ENCODE measurements at places on chromosomes 6 and 20.

DNA sequence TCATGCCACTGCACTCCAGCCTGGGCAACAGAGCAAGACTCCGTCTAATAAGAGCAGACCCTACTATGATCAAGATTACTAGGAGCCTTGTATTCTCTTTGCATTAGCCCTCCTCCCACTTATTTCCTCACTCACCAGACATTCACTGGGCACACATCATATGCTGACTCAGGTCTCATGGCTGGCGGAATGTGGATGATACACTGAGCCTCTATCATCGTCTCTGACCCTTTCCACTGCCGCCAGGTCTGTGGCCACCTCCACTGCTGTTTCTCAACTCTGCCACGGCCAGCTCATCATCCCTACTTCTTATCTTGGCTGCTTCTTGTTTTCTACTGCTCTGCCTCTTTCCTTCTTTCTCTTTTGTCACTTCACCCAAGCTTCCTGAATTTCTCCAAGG, 161.0 kb downstream of the BACH2 start:
- no peak for DNase-seq

- DNase-seq: no peak
Measured at GRCh38 chr6:25883991-25884390, 9.9 kb upstream of the SLC17A3 start.

GRCh38 chr6:4774715-4775493, 1.3 kb upstream of the CDYL start:
- DNase-seq: peak; percentile 24

- no peak for DNase-seq
Measured at GRCh38 chr6:3869284-3869631, 20.1 kb downstream of the FAM50B start.

DNA sequence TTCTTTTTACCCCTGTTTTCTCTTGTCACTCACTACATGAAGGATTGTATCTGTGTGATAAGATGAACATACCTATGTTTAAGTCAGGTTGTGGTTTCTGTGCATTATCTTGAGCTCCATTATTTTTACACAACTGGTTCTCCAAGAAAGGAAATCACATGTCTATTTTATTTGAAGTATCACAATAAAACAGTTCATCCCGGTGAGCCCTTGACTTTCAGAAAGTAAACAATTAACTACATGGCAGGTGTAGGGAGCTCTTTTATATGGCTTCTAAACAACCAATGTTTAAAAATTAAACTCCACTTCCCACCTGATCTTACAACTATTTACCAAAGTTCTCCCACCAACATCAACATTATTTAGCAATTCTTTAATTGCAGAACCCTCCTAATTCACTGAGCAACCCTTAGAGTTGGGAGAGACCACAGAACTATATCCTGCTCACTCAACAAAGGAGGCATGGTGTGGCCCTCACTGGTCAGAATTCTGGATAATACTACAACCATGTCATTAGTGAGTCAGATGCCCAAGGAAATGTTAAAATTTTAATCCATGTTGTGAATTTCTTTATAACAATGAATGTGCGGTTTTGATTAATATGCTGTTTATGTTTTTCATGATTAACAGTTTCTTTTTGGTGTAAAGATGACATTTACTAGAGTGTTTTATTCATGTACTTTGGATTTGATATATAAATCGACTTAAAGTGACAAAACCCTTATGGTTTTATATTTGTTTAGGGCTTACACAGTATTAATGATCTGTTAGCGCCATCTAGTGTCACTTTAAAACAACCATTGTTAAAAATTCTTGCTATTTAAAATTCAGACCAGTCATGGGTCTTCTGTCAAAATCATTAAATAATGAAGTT, 50.0 kb upstream of the SCGN start:
- peak; percentile 46 for DNase-seq

GRCh38 chr20:7806831-7807230, 133.4 kb downstream of the HAO1 start:
- no peak for DNase-seq

DNA sequence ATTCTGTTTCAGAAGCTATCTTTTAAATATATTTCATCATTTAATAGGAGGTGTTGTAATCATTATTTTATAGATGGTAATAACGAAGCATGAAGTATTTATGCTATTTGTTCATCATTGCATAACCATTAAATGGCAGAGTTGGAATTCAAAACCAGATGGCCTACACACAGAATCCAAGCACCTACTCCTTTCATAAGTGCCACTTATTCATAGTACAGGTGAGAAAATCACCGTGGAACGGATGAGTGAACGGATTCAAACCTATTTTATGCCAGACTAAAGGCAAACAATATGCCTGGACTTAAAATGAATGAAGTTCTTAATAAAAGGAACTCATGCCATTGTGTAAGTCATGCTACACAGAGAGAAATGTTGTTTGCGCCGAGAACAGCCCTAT, 397.9 kb upstream of the ADGRB3 start:
- DNase-seq: no peak

GRCh38 chr6:139431602-139431956, 57.1 kb upstream of the CITED2 start:
- DNase-seq: no peak
